ENCODE measurements at places on chromosomes 1 and 21.

- DNase-seq, result no peak
Observed at GRCh38 chr1:198162091-198162767, 5.4 kb downstream of the NEK7 start.

- DNase-seq, result no peak
Observed at GRCh38 chr1:192657760-192658159, 21.8 kb downstream of the RGS13 start.

DNA sequence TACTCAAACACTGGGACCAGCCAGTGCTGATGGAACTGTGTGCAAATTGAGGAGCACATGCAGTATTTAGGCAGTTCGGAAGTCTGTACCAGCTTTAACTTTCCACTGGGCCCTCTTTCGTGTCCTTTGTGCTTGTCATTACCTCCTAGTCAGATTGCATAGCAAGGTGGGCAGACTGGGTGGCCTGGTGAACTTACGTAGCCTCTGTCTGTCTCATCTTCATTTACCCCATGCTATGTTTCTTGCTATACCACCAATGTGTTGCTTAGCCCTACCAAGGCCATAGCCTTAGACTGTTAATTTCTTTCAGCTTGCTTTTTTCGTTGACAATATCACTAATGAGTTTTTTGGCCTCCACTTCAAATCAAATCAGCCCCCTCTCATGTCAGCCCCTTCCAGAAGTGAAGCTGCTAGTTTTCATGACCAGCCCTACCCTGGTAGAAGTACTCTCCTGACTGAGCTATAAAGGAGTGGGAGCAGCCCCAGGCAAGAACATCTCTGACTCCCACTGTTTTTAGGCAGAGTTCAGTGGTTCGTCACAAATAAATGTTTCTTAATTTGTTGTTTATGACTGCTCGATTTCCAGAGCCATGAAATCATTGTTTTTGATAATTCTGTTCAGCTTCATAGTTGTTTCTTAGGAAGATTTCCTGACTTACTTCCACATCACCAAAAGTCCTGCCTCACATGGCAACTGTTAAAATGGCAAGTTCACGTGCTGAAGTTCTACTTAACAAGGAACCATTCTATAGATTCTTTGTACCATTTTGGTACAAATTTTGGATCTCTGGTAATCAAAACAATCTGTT lies 19.3 kb downstream of the PRKACB start:
- DNase-seq, result no peak

- DNase-seq, result no peak
Observed at GRCh38 chr1:164443166-164443565, 115.8 kb upstream of the PBX1 start.

DNA sequence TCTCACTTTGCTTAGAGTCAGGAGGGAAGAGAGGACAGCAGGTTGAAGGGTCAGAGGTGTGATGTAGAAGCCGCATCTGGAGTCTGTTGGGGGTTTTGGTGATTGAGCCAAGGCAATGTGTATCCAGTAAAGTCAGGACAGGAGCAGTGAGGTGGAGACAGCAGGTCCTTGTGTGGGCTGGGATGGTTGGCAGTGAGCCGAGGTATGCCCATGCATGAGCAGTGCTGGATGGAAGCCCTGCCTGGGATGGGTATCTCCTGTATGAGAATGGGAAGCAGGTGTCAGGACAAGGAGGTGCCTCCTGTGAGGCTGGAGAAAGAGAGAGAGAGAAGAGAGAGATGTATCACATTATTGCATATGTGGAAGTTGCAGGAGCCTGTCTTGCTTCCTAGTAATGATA lies 90.0 kb downstream of the OBSCN start:
- no peak for DNase-seq

GRCh38 chr21:34916446-34916845 lies 132.7 kb downstream of the RUNX1 start:
- DNase-seq, result no peak

DNA sequence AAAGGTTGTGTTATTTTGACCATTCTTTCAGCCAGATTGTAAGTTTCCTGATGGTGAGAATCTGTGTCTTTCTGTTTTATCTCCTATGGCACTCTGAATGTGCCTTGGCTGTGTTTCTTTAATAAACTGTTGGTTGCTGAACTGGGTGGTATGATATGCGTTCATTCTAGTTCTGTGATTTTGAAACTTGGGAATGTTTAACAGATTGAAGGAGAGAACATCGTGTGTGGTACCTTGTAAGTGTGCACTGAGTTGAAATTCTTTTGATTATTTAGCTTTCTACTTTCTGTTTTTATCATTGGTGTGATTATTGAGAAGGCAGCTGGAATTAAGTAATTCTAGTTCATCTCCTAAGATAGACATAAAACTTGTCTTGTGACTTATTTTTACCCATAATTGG lies 4.6 kb downstream of the BACH1 start:
- DNase-seq, result no peak
